ENCODE measurements at places on chromosomes 7 and 10. TPM values are rescaled to one million over a fixed set of nuclear protein-coding genes. Genes with fewer than 3 reads are reported as not detected.
A peak's percentile ranks its signal among the peaks of the same experiment; 100 is the strongest.

The ZNF736 gene
- 2.9 TPM for total RNA-seq

The COL1A2 gene
- 24.5 TPM for total RNA-seq

The PILRA gene
- total RNA-seq, result 2.3 TPM

The AKR1C4 gene
- total RNA-seq, result not detected

The FBXO24 gene
- 1.1 TPM for total RNA-seq

The XRCC2 gene
- 0.11 TPM for total RNA-seq

The COL13A1 gene
- 2.6 TPM for total RNA-seq

The EN2 gene
- total RNA-seq, result 0.21 TPM

The LRRC27 gene
- 2.3 TPM for total RNA-seq

GRCh38 chr7:70710651-70711050 lies 421.3 kb upstream of the GALNT17 start:
- DNase-seq, result no peak

DNA sequence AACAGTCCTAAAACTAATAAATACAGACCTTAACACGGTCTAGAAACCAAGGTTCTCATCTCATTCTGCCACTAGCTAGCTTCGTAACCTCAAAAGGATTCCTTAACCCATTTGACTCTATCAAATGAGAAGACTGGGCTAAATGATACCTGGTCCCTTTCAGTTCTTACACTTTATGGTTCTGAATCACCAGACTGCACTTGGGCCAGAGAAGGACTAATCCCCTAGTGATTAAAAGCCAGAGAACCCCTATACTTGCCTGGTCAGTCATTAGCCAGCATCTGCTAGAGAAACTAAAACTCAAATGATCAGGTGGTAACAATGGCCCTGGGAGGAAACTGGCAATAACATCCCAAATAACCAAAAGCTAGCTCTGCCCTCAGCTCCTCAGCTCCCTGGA lies 16.8 kb downstream of the TMEM243 start:
- no peak for DNase-seq

DNA sequence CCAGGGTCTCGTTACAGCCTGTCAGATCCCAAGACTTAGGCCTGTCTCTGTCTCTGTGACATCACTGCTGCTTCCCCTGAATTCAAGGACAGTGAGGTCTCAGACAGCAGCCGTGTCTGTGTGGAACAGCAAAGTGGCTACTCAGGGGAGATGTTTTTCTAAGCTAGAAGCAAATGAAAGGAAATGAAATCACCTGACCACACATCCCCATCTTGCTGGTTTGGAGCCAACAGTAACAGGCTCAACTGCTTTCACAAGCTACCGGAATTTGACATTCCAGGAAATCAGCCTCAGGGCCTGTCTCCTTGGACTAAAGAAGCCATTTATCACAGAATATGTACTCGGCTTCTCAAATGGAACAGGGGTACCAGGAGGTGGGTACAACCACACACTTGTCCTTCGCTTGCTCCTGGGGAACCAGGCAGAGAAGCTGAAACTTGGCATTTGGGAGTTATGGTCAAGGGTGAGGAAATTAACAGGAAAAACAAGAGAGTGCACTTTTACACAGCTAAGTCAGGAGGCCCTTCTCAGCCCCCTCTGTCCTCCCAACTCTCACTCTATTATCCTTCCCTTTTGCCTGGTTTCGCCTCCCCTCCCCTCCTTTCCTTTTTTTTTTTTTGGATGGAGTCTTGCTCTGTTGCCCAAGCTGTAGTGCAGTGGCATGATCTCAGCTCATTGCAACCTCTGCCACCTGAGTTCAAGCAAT lies 73.2 kb downstream of the SPDYE5 start:
- DNase-seq, result no peak

DNA sequence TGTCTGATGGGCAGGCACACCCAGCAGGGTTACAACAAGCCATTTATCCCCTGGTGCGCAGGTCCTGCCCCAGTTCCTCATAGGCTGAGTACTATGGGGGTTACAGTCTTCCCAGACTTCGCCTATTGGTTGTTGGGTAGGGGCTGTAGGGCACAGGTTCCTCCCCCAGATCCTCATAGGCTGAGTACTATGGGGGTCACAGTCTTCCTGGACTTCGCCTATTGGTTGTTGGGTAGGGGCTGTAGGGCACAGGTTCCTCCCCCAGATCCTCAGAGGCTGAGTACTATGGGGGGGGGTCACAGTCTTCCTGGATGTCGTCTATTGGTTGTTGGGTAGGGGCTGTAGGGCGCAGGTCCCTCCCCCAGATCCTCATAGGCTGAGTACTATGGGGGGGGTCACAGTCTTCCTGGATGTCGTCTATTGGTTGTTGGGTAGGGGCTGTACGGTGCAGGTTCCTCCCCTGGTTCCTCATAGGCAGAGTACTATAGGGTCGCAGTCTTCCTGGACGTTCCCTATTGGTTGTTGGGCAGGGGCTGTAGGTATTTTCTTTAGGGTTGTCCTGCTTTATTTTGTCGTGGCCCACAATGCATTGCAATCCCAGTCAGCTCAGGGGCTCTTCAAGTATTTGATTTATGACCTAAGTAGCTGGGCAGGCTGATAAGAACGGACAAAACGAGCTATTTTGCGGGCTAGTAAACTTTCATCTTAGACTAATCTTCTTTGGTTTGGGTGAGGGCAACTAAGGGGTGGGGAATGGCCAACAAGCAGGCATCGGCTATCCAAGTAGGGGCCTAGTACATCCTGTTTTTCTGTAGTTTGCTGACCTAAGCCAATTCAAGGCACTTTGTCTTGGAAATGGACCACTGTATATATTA lies 3.4 kb downstream of the LRRC27 start:
- DNase-seq, result no peak

DNA sequence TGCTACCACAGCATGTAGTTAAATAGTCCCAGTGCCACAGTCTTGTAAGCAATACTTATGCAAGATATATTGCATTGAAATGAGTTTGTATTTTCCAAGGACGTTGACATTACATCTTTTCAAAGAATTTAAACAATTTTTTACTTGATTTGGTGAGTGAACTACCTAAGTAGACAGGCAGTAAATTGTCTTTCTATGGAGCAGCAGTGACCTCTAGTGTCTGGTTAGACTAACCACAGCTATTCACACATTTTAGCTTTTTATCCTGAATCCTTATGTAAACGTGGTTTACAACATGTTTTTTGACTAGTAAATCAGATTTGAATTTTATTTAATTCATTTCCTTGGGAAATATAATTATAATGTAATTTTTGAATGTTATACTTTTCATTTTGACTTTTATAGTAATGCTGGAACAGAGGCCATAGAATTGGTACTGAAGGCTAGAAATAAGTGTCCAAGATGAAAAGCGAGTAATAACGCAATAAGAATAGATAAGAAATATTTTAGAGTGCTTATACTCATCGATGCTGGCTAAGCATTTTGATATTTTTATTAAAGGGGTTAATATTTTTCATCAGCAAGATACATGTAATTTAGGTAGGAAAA lies 5.6 kb downstream of the LRRTM3 start:
- no peak for DNase-seq

GRCh38 chr7:47557694-47558670 lies 23.9 kb downstream of the TNS3 start:
- DNase-seq, result peak; percentile 49

- DNase-seq, result peak; percentile 8
Measured at GRCh38 chr10:124678557-124679240, 65.5 kb downstream of the FAM53B start.

GRCh38 chr7:132059141-132059540 lies 502.7 kb upstream of the PODXL start:
- no peak for DNase-seq

GRCh38 chr10:58330431-58330830 lies 4.4 kb upstream of the UBE2D1 start:
- no peak for DNase-seq

GRCh38 chr10:114022766-114023597 lies 20.7 kb upstream of the ADRB1 start:
- DNase-seq, result no peak

- peak; percentile 64 for DNase-seq
Measured at GRCh38 chr7:128879939-128880746, 17.5 kb downstream of the ATP6V1F start.

- no peak for DNase-seq
Measured at GRCh38 chr10:131266936-131267813, 44.3 kb downstream of the TCERG1L start.

DNA sequence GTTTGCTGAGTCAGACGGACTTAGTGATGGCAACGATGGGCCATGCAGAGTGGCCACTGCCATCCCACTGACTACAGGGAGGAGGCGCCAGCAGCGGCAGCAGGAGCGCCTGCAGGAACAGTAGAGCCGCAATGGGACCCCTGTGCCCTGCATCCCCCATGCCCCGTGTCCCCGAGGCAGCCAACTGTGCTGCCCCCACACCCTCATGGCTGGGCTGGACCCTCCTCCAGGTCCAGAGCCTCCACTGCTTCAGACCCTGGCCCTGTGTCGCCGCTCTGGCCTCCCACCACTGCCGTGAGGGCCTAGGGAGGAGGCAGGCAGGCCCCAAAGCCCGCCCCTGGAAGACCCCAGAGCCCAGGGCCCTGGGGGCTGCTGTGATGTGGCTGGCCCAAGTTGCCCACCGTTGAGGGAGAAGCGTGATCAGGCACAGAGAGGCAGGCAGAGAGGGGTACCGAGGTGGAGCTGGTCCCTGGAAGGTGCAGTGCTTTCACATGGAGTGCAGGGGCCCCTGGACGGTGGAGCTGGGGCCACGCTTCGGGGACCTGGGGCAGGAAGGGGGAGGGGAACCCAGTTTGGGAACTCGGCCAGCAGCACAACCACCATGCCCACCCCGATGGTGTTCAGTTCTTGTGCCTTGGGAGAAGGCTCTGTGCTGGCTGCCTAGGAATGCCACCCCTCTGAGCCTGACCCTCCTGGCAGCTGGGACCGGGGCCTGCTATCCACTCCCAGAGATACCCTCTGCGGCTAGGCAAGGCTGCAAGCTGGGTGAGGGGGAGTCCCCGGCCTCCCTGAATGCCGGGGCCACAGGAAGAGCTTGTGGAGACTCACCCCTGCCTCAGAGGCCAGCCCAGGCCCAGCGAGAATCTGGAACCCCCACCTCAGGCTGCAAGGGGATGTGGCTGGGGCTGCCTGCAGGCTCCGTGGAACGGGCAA lies 32.6 kb downstream of the DKK1 start:
- DNase-seq, result peak; percentile 21

Measured in psoas muscle (tissue), 8 donors.